ENCODE measurements at places on chromosomes 5 and 9. TPM values are rescaled to one million over a fixed set of nuclear protein-coding genes. Genes with fewer than 3 reads are reported as not detected.

The LMBRD2 gene
- total RNA-seq = 17.6 TPM

The TAS2R1 gene
- not detected for total RNA-seq

The STPG3 gene
- not detected for total RNA-seq

The EPB41L4B gene
- 1.6 TPM for total RNA-seq

The LCN2 gene
- not detected for total RNA-seq

The KIF20A gene
- total RNA-seq = 50.4 TPM

Data from activated T-cell treated with anti-CD3 and anti-CD28 coated beads, Interleukin-2, amount 50 U/mL, for 72 hours (primary cell).